ENCODE measurements at places on chromosomes 7 and 10.

DNA sequence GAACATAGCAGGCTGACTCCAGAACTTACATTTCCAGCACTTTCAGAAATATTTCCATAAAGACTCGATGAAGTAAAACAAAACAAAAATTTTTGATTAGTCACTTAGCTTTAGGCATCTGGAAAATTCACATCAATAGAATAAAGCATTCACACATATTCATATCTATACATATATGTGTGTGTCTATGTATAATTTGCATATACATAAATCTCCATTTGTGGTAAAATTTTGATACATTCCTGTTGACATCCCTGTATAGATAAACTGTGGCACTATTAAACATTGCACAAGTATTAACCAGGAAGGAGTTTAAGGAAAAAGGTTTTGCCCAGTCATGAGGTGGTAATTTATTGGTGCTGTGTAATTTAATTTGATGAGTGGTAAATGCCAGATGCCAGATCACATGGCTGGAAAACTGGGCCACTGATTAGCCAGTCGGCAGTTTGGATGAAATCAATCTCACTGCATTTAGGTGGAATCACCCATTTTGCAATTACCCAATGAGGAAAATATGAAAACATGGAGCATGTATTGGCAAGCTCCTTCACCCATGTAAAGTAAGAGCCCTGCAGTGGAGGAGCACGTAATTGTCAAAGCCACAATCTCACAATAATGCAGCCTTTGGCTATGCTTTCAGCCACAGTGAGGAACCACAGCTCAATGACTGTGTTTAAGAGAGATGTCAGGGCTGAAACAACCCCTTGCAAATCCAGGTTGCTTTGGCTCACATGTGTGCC, 294.6 kb downstream of the RNLS start:
- no peak for DNase-seq

DNA sequence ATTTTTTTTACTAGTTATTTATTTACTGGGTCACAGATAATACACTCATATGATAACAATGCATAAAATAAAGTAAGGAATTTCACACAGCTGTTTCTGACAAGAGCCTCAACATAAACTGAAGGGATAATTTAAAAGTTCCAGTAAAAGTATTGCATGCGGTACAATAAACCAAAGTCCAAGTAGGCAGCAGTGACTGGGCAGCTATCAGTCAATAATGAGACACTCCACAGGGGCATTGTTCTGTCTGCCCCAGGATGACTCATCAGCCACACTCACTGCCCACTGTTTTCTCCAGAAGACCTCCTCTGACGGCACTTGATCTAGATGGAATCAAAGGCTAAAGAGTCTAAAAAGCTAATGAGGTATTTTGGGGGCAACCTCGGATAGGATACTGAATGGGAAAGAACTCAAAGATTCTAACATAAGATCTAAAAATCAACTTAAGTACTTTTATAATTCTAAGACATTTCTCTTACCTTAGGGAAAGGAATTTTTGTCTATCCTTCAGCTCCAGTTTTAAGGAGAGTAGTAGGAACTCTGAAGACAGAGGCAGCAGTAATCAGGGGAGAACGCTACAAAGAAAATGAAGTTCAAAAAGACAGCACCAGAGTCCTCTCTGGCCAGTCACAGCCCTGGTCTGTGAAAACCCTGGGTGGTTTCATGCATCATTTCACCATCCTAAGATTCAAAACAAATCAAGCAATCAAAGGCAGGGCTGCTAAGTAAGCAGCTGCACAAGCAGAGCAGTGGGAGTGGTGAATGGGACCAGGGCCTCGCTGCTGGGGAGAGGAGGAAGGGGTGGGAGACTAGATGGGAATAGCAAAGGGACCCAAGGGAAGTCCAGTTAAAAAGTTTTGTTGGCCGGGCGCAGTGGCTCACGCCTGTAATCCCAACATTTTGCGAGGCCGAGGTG, 175.1 kb downstream of the AVL9 start:
- no peak for DNase-seq

GRCh38 chr7:37045681-37046179, 321.4 kb upstream of the AOAH start:
- DNase-seq: no peak

DNA sequence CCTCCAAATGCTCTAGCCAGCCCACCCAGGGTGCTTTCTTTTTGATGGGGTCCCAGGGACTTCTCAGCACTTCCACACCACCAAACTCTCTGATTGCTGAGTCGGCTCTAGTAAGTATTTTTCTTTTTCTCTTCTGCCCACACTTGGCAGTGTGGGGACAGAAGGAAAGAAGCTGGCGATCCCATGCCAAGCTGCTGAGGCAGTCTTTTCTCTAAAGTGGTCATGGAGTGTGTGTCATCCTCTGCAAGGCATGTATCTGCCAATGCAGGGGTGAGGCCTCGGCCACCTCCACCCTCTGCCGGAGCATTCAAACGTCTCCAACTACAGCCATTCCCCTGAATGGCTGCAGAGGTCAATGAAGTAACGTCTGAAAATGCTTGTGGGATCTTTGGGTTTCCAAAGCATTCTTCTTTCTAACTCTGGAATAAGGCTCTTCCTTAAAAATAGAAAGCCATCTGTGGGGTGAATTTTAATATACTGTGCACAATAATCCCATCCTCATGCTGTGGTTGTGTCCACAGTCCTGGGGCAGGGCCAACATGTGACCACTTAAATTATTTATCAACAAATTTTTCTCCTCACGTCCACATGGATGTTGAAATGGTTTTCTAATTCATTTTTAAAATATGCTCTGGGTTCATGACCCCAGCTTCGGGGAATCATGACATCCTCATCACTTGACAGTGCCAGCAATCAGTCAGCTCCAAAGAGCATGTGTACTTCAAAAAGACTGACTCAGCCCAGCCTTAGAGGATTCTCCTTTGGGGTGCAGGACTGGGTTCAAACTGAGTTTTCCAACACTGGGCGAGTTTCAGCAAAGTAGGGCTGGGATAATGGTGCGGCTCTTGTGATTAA, 171.3 kb upstream of the ITGB1 start:
- peak; percentile 97 for DNase-seq

- no peak for DNase-seq
Observed at GRCh38 chr7:152011860-152012259, 13.6 kb upstream of the GALNT11 start.

DNA sequence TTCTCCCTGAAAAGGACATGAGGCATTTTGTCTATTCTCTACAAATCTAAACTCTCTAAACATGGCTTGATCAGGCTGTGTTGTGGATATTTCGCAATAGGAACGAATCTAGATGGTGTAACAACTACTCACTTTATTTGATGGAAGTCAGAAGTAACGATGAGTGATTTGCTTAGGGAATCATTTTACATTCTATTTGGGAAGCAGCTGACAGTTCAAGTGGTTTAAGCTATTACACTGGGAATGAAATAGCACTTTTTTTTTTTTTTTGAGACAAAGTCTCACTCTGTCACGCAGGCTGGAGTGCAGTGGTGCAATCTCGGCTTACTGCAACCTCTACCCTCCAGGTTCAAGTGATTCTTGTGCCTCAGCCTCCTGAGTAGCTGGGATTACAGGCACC, 44.1 kb downstream of the NPY start:
- no peak for DNase-seq

DNA sequence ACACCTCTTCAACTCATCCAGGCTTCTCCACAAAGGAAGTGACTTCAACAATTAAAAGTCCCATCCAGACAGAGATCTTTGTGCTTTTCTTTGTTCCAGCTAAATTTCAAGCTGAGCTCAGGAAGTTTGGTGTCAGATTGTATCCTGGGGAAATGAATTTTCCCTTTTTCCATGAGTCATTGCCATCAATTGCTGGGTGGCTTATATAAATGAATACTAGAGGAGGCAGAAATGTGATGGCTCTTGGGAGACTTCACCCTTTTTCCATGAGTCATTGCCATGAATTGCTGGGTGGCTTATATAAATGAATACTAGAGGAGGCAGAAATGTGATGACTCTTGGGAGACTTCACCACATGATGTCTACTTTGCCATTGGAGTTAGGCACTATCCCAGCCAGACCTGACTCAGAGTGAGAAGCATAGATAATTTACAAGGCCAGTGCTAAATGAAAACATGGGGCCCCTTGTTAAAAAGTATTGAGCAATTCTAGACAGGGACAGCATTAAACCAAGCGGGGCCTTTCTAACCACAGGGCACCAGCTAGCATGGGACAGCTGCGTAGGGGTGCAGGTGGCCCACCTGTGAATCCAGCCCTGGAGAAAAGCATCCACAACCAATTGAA, 339.2 kb upstream of the PODXL start:
- peak; percentile 89 for DNase-seq

- no peak for DNase-seq
Observed at GRCh38 chr7:24755541-24756407, 1.5 kb downstream of the GSDME start.

- DNase-seq: no peak
Observed at GRCh38 chr10:15430969-15431771, 60.1 kb upstream of the FAM171A1 start.

- DNase-seq: no peak
Observed at GRCh38 chr10:32445036-32445435, 904 bp upstream of the CCDC7 start.

- peak; percentile 43 for DNase-seq
Observed at GRCh38 chr10:118504467-118505205, 90.8 kb downstream of the PRLHR start.

GRCh38 chr10:89926736-89927135, 225.3 kb downstream of the KIF20B start:
- no peak for DNase-seq

DNA sequence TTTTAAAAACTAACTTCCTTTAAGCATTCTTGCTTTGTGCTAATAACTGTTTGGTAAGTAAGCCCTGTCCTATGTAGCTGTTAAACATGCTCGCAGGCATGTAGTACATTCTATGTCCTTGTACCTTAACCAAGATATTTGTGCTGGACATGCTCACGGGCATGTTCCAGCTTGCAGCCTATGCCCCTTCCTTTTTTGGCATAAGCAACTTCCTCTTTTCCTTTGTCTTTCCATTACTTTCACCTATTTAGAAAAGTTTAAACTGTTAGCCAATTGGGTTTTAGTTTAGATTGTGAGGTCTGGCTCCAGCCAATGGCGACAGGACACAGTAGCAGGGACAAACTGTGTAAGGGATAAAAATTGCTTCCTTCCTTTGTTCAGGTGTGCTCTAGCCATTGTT, 14.4 kb upstream of the APBB1IP start:
- DNase-seq: no peak

- DNase-seq: peak; percentile 15
Observed at GRCh38 chr7:77657427-77658224, 38.6 kb upstream of the RSBN1L start.

GRCh38 chr7:44307905-44308595, 17.3 kb downstream of the CAMK2B start:
- DNase-seq: no peak

DNA sequence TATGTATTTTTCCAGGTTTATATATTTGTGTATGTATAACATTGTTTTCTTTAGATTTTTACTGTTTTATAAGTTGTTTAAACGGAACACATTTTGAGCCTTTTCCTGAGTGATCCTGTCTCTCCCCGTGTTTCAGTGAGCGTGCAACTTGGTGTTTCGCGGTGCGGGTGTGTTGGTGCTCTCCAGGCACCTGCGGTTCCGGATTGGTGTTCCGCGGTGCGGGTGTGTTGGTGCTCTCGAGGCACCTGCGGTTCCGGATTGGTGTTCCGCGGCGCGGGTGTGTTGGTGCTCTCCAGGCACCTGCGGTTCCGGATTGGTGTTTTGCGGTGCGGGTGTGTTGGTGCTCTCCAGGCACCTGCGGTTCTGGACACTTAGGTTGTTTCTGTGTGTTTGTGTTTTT, 20.6 kb downstream of the DYNC2I1 start:
- no peak for DNase-seq

- no peak for DNase-seq
Observed at GRCh38 chr10:129350690-129351089, 116.4 kb upstream of the MGMT start.

DNA sequence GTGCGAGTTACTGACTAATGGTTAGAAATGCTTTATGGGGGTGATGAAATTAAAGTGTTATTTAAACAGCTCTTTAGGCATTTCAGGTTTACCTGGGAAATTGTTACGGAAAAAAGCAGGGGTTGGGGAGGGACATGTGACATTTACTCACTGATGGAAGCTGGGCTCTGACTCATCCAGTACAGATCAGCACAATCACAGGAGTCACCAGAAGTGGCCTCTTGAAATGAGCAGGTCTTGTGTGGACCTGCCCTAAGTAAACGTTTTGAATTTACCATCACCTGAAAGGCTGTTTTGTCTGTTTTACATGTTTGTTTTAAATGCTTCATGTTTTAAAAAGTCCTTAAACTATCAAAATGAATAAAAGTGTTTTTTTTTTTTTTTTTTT, 2.3 kb downstream of the GLRX3 start:
- DNase-seq: no peak

DNA sequence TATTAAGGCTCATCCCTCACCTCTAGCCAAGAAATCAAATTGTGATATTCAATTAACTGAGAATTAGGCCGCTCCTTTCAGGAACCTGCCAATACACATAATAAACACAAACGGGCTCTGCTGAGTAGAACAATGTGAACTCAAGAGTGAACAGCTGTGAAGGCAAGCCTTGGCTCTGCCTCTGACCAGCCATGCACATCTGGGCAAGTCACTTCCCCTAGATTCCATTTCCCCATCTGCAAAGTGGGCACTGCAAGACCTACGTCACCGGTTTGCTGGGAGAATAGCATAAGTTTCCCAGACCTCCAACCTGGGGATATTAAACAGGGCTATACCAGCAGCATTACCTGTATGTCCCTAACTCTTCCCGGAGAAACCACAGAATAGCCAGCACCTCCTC, 355.2 kb downstream of the TNS3 start:
- no peak for DNase-seq

DNA sequence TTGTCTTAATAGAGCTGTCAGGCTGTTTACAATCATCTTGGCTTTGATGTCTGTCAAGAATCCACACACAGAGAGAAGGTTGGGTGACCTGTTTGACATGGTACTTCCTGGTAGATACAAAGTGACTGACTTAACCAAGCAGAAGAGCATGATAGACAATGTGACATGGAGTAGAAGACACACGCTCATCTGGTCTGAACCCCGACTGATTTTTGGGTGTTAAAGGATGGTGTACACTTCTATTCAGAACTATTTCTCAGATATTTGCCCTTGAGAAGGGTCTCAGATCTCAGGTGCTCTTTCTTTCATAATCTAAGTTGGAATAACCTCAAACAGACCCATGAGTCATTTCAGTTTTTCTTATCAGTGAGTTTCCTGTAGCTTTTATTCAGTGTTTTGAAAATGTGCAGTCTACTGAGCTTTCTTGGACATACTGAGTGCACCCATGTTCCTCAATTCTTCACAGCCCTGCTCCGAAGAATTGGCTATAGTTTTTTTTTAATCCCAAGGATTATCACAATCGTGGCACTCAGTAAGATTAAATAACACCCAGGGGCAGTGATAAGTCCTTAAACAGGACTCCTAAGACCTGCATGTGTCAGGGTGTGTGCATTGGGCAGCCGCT, 46.4 kb upstream of the NXPH1 start:
- DNase-seq: no peak

GRCh38 chr10:14812271-14812670, 25.6 kb downstream of the CDNF start:
- no peak for DNase-seq

DNA sequence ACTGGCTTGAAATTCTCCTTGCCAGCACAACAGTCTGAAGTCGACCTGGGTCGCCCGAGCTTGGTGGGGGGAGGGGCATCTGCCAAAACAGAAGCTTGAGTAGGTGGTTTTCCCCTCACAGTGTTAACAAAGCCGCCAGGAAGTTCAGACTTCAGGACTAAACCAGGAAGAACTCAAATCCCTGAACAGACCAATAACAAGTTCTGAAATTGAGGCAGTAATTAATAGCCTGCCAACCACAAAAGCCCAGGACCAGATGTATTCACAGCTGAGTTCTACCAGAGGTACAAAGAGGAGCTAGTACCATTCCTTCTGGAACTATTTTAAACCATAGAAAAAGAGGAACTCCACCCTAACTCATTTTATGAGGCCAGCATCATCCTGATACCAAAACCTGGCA, 45.3 kb downstream of the LRRC72 start:
- DNase-seq: no peak
